A172 (cell line): ENCODE measurements at places on chromosomes 7 and 10.

- DNase-seq: no peak
Measured at GRCh38 chr7:898855-899681, 22.7 kb downstream of the GET4 start.

- DNase-seq: no peak
Measured at GRCh38 chr10:133110609-133111275, 23.0 kb downstream of the ADGRA1 start.

DNA sequence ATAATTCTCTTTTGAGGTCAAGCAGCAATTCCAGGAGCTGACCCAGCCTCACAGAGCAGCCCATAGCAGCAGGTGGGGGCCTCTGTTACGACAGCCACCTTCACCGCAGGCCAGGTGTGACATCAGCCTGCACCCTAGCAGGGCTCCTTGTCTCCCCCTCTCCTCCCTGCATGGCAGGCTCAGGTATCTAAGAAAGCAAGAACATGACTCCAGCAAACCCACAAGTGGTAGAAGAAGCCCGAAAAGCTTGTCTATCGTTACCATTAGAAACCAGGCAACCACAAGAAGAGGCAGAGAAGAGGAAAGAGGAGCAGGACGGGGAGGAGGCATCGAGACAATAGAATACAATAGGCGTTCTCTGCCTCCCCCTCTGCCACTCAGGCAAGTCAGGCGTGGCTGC is 104.0 kb upstream of the PRR15 start:
- no peak for DNase-seq

DNA sequence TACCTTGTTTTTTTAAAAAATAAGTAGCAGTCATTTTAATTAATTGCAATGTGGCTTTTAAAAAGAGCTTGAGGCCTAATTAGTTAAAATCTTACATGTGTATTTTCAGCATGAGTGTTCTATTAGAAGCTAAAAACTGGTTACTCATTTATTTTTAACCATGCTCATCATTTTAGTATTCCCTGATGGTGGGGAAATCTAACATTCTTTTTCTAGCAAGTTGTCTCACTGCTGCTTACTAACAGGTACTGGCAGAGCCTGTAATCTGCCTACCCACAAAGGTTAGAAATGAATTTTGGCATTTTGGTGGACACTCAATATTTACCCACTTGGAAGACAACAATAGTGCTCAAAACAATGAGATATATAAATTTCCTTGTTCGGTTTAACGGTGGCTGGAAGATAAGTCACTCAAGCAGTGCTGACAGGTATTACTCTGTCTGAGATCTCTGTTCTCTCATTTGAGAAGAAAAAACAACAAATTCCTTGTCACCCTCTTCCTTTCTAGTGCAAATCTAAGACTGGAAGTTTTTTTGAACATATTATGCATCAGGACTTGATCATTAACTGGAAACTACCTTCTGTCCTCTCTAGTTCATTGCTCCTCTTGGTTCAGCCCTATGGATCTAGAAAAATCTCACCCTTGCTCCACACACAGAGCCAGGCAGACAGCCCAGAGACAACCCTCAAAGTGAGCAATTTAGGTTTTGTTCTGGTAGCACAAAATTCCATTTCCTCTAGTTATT is 83.3 kb downstream of the VWDE start:
- DNase-seq: no peak

DNA sequence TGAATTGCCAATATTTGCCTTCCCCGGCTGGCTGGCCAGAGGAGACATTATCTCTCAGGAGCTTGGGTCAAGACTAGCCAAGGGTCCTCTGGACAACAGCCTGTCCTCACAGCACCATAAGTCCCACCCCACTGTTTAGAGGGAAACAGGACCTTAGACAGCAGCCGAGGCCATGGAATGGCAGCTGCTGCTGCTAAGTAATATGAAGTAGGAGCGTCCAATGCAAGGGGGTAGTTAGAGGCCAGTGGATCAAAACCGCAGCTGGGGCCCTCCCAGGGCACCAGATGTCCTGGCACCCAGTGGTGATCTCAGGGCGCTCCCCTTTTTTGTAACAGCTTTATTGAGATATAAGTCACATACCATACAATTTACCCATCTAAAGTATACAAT is 12.9 kb upstream of the KCP start:
- DNase-seq: no peak
